ENCODE measurements at places on chromosomes 7 and 10. TPM values are rescaled to one million over a fixed set of nuclear protein-coding genes. Genes with fewer than 3 reads are reported as not detected.

PDLIM1 gene
- 184 TPM for polyA plus RNA-seq

SRGN gene
- 239 TPM for polyA plus RNA-seq

PIK3AP1 gene
- 62.7 TPM for polyA plus RNA-seq

GRCh38 chr10:103232131-103232673 is 13.5 kb upstream of the RPEL1 start:
- no peak for DNase-seq

DNA sequence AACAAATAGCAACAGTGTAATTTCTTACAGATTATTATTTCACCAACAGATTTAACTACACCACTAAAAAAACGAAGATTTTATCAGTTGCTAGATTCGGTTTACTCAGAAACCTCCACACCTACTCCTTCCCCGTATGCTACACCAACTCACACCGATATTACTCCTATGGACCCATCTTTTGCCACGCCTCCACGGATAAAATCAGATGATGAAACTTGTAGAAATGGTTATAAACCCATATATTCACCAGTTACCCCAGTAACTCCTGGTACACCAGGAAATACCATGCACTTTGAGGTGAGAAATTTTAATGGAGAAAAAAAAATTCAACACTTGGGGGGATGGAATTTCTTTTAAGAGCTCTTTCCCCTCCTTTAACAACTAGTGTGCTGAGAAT is 92.5 kb downstream of the KMT2E start:
- DNase-seq, result no peak
